ENCODE measurements at places on chromosomes 16 and 17.

GRCh38 chr17:73166731-73167581 is 2.1 kb downstream of the SSTR2 start:
- no peak for DNase-seq

GRCh38 chr17:70552982-70553334 is 383.6 kb downstream of the KCNJ2 start:
- DNase-seq, result no peak

- no peak for DNase-seq
Measured at GRCh38 chr16:68190736-68191510, 45.0 kb downstream of the ESRP2 start.

DNA sequence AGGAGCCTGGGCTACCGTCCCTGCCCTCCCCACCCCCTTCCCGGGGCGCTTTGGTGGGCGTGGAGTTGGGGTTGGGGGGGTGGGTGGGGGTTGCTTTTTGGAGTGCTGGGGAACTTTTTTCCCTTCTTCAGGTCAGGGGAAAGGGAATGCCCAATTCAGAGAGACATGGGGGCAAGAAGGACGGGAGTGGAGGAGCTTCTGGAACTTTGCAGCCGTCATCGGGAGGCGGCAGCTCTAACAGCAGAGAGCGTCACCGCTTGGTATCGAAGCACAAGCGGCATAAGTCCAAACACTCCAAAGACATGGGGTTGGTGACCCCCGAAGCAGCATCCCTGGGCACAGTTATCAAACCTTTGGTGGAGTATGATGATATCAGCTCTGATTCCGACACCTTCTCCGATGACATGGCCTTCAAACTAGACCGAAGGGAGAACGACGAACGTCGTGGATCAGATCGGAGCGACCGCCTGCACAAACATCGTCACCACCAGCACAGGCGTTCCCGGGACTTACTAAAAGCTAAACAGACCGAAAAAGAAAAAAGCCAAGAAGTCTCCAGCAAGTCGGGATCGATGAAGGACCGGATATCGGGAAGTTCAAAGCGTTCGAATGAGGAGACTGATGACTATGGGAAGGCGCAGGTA is 762 bp downstream of the CDK12 start:
- no peak for DNase-seq

DNA sequence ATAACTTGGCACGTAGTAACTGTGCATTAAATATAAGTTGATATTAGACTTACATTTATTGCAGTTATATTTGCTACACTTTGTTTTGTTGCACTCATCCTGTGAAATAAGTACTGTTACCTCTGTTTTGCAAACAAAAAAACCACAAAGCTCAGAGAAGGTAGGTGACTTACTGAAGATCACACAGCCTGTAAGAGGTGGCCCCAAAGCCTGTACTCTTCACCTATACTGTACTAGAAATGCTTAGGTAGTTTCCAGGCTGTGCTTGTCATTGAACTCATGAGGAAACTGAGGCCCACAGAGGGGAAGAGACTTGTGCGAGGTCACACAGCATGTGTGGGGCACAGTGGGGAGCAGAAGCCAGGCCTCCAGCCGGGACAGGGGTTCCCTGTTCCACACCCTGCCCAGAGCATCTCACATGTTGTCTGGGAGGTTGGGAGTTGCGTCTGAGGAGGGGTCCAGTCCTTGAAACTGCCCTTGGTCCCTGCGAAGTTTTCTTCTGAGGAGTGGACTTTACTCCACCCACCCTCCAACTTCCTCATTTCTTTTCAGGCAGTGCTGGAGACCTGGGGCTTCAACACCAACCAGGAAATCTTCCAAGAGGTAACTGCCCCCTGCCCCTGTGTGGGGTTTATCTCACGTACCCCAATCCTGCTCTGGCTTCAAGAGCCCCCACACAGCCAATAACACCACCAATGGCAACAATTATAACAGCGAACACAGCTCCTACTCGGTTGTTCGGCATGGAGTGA is 13.0 kb downstream of the CETP start:
- no peak for DNase-seq

DNA sequence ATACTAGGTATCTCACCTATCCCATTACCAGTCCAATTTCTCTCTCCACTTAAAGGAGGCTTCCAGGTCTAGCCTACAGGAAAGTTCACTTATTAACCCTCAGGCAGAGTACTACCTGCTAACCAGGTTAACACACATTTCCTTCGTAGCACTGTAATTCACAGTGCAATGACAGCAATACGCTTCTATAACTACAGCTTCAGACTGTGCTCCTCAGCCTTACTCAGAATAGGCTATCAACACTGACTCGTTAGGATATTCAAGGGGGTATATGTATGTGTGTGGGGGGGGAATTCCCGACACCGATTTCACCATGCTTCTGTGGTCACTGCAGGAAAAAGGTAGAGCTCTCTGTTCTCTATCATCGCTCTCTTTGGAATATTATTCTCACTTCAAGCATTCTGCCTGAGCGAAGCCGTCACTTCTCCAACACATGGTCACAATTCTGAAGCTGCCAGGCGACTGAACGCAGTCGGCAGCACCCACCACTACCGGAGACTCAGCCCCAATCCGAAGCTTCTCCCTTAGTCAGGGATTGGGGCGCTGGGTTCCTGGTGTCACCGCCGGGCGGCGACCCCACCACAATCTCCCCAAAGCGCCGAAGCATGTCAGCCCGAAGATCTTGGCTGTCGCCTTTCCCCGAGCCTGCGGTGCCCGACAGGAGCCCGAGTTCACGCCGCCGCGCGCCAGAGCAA is 618 bp downstream of the GGA3 start:
- DNase-seq, result no peak

DNA sequence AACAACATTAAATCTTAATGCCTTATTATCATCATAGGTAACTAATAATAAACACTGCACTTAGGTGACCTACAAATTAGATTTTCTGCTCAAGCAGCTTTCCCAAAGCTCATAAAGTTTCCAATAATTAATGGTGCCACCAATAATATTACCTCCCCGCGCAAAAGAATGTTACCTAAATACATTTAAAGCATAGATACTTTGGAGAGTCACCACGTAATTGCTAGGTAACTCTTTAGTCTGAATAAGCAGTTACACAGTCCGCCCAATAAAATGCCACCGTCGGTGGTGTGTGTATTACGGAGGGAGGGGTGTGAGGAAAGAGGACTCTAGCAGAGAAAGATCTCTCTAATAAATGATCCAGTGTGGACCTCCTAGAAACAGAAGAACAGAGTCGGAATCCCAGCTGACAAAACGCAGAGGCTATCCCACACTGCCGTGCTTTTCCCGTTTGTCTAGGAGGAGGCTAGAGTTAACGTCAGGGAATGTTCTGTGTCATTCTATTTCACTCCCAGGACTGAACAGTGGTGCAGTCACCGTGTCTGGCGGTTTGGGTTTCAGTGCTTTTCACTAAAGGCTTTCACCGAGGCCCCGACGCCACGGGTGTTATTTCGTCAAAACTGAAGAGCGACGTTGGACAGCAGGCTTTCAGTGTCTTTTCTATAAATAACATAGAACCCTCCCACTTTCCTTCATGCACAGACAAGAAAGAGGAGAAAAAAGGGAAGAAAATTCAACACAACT is 630 bp downstream of the RNFT1 start:
- DNase-seq, result peak; percentile 83

- DNase-seq, result no peak
Measured at GRCh38 chr16:35792516-35793285, 2333.3 kb downstream of the TP53TG3F start.

- DNase-seq, result peak; percentile 97
Measured at GRCh38 chr17:80219013-80219762, 945 bp downstream of the SGSH start.

GRCh38 chr16:1509307-1510221 is 16.4 kb downstream of the TELO2 start:
- DNase-seq, result no peak

- DNase-seq, result peak; percentile 84
Measured at GRCh38 chr17:50816771-50817751, 18.3 kb upstream of the WFIKKN2 start.

GRCh38 chr17:34736611-34737010 is 157.2 kb downstream of the TMEM132E start:
- DNase-seq, result peak; percentile 49

DNA sequence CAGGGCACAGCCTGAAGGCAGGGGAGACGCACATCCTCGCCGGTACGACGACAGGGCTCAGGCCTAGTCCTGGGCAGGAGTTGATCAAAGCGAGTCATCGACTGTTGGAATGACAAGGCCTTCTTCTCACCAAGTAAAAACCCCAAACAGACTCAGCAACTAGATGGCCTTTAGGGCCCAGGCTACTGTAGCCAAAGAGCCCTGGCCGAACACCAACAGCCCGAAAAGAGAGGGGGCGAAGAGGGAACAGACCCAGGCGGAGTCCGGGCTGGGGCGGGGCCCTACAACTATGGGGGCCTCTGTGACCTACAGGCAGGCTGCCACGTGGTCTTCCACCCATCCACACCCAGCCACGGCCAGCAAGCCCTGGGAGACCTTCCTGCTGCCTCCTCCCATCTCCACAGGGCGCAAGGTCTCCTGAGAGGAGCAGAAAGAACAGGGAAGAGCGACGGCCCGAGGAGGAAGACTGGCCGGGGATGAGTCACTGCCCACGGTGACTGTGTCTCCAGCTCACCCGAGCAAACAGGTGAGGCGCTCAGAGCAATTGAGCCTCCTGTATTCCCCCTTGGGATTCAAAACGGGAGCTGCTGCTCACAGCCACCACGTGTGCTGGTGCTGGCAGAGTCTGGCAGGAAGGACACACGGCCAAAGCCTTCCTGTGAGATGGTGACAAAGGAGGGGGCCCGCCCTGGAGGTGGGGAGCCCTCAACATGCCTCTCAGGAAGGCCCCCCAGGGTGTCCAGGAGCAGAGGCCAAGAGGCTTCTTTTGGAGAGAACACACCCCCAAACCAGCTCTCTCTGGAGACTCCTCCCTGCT is 17.7 kb downstream of the SLC16A3 start:
- DNase-seq, result no peak

DNA sequence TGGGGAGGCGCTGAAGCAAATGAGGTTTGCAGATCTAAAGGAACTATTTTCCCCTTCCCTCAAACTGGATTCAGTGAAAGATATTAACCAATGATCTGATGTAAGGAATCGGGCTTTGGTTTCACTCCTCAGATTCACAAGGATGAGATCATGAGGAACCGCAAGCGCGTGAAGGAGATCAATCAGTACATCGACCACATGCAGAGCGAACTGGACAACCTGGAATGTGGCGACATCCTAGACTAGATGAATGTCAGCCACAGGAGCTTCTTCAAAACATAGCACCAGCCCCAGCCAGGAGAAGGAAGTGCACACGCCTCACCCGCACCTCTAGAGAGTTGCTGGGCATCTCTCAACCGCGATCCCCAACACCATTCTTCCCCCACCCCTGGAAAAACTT is 22.5 kb downstream of the ATPAF2 start:
- no peak for DNase-seq

- DNase-seq, result peak; percentile 75
Measured at GRCh38 chr16:2223942-2224486, 623 bp downstream of the E4F1 start.

- DNase-seq, result no peak
Measured at GRCh38 chr16:76818606-76819181, 372.3 kb upstream of the MON1B start.

GRCh38 chr16:64453646-64454045 is 668.2 kb downstream of the CDH11 start:
- DNase-seq, result no peak

DNA sequence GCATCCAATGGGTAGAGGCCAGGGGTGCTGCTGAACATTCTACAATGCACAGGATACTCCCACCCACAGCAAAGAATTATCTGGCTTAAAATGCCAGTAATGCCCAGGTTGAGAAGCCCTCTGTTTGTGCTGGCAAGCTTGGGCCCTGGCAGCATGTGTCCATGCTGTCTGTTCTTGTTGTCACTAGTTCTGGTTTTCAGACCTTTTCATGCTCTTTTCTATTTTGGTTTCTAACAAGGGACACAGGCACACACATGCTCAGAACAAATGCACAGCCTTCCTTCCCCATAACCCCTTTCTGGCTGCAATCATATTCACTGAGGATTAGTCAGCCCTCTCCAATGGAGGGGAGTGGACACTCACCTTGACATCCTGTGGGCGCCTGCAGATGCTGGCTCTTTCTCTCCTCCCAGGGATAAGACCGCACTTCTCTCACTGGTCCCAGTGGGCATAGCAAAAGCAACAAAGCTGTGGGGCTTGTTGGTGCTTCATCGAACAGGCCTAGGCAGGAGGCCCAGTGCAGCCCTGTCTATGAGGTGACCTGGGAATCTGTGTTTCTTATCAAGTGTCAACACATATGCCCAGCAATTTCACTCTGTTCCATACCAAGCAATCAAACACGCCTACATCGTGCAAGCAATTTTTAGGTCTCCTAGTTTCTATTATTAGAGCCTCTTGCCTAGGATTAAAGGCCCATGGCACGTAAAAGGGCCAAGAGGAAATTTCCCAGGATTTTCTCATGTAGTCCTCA is 271.1 kb upstream of the CCL2 start:
- no peak for DNase-seq

GRCh38 chr17:40312131-40312731 is 3.3 kb downstream of the RARA start:
- DNase-seq, result no peak

- DNase-seq, result no peak
Measured at GRCh38 chr17:56939869-56940484, 20.9 kb downstream of the COIL start.

DNA sequence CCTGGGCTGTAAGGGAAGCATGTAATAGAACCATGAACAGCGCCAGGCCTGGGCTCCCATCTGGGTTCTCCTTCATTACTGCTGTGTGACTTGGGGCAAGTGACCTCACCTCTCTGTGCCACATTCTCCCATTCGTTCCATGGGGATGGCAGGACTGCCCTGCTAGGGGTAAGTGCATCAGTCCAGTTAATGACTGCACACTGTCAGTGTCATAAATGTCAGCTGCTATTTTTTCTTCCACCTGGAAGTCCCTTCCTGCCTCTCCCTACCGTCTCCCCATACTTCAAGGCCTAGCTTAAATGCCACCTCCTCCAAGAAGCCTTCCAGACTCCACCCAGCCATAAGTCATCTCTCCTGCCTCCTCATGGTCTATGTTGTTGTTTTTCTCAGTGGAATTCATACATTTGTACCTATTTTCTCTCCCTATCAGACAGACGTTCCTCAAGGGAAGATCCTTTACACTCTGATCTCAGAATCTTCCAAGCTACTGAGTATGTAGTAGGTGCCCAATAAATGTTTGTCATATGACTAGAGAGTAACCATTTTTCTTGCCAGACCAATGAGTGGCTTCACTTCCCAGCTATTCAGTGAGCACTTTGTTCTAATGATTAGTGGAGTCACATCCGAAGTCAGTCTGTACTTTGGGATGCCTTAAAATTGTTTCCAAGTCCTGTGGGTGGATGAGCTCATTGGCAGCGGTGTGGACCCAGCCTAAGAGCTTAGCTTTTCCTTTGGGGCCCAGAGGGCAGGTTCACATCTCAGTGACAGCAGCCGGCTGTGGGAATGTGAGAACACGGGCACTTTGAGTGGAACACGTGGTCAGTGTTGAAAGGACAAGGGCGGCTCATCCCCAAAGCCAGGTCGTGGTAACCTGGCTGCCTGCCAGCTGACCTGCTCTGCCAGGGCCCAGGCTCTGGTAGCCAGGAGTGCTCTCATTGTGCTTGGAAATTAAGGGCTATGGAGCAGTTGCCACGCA is 147.5 kb upstream of the GSE1 start:
- no peak for DNase-seq

GRCh38 chr17:15406081-15406480 is 61.3 kb downstream of the CDRT4 start:
- DNase-seq, result no peak
